Stimulated activated CD8-positive, alpha-beta memory T cell treated with anti-CD3 and anti-CD28 coated beads, Interleukin-7, amount 100 ng/mL, for 1 hour (primary cell): ENCODE measurements at places on chromosomes 1 and 21.
A peak's percentile ranks its signal among the peaks of the same experiment; 100 is the strongest.

DNA sequence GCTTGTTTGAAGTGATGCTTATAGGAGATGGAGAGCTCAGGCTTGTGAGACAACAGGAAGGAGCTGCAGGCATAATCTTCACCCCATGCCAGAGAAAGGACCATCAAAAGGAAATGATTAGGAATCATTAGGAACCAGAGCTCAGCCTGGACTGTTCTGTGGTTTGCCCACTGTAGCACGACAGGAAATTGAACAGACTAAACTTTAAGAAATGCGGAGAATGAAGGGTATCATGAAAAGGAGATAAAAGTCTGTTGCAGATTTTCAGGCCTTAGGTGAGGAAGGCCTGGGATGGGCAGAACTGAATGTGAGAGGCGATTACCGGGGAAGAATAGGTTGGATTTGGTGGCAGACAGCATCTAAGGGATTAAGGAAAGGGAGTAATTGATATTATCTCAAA is 292.0 kb upstream of the PLXNA2 start:
- no peak for DNase-seq

- no peak for DNase-seq
Observed at GRCh38 chr1:202578001-202578504, 132.2 kb downstream of the SYT2 start.

DNA sequence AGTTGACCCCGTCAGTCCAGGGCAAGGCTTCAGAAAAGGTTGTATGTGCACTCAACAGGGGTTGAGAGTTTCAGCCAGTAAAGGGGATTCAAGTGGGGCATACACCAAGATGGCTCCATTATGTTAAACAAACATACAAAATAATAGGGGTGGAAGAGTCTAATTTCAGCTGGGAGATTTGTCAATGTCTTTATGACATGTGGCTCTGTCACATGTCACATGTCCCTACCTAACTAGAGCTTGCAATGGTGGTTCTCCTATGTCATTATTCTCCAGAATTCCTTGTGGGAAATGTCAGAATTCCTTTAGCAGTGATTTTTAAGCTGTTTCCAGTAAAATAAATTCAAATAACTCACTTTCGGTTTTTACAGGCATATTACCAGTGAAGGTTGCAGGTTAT is 392.0 kb upstream of the ADGRL4 start:
- DNase-seq: no peak

GRCh38 chr1:189220750-189221149 is 1256.9 kb downstream of the BRINP3 start:
- DNase-seq: no peak

DNA sequence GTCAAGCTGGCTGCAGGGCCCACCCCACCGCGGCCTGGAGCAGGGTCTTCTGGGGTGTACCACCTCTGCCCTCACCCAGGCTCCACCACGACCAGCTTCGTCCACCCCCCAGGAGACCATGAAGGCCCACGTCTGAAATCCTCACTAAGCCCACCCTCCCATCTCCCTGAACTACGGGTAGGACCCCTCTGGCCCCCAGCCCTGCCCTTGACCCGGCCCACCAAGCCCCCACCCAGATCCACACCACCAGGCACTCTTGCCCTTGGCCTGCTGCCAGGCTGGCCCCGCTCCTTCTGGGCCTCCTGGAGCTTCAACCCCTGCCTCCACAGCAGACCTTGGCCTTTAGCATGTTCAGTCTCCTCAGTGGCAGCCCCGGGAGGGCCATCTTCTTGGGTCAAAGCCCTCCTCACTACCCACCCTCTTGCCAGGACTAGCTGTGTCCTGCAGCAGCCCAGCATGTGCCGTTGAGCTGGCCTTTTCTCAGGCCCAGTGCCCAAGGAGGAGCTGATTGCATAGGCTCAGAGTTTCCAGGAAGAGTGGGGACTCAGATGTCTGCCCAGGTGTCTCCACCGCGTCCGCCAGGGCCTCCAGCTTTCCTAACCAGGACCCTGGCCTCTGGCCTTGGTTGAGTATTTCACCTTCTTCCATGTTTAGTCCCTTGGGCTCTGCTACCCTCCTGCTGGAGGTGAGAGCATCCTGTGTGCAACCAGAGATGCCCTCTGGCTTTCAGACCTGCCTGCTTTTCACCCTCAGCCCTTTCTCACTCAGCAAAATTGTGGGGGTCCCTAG is 17.7 kb upstream of the SAMD11 start:
- DNase-seq: no peak

- no peak for DNase-seq
Observed at GRCh38 chr1:9853249-9853595, 29.5 kb upstream of the CLSTN1 start.

- no peak for DNase-seq
Observed at GRCh38 chr1:2212532-2213491, 15.3 kb upstream of the SKI start.

DNA sequence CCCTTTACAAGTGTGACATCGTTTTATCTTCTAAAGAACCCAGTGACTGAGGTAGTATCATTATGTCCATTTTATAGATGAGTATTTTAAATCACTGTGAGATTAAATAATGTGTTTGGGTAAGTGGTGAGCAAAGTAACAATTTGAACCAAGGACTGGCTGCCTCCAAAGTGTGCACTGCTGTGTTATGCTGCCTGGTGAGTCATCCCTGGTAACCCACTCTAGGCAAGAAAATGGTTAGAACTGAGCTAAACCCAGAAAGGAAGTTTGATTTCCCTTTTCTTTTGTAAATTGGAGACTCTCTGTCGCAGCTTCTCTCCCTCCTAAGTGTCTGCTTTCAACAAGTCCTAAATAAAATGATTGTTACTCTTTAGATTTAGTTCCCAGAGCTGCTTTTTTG is 342.8 kb upstream of the KAZN start:
- DNase-seq: no peak

- DNase-seq: no peak
Observed at GRCh38 chr1:45015683-45016082, 3.6 kb downstream of the UROD start.

- no peak for DNase-seq
Observed at GRCh38 chr1:205942631-205943159, 561 bp downstream of the SLC26A9 start.

DNA sequence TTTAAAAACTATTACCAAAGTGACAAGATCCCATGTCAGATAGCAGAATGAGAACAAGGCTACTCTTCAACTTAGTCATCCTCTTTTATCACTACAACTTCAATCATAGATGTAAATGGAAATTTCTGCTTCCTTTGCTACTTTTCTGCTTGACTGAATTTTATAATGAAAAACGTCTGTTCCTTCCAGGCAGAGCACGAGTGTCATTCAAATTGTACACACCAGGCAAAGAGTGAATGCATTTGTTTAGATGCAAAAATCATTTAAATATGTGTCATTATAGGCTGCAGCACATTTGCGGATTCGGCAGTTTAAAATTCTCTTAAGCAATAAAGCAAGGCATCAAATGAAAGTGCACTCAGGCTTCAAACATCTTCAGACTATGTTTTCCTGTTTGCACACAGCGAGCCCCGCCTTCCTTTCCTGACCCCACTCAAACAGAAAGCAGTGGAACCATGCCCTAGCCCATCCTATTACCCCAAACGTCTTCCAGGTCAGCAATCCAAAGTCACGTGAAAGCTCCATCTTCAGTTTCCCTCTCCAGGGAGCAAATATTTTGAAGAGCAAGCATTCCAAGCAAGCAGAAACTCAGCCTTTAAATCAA is 99.6 kb downstream of the APP start:
- no peak for DNase-seq

DNA sequence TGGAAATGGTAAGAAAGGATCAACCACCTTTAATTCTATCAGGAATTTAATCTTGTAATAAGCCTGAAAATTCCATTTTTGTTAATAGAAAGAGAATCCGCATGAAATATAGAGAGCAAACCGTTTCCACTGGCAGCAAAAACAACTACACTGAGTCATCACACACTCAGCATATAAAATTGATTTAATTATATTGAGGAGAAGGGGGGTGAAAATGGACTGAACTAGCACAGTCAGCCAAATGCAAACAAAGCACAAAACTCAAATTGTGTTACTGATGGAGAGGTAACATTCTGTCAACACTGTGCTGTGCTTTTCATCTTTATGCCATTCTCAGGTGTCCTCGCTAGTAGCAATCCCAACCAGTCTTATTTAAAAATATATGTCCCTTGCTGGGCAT is 1583.9 kb downstream of the MRPL39 start:
- no peak for DNase-seq

GRCh38 chr1:76868154-76868882 is 1.0 kb downstream of the ST6GALNAC5 start:
- no peak for DNase-seq

DNA sequence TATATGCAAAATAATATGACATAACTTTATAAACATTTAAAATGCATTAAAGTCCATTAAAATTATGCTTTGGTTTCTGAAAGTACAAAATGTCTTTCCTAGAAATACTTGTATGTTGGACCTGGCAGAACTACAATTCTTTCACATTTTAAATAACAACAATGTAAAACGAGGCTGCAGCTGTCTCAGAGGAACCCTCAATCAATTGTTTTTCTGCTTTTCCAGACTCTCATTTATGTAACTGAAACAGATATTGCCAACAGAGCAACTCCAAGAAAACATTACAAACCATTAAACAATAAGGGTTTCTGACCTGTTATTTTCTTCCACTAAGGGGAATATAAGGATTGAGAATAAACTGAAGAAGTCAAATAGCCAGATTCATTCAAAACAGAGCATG is 1193.4 kb downstream of the NCAM2 start:
- no peak for DNase-seq

DNA sequence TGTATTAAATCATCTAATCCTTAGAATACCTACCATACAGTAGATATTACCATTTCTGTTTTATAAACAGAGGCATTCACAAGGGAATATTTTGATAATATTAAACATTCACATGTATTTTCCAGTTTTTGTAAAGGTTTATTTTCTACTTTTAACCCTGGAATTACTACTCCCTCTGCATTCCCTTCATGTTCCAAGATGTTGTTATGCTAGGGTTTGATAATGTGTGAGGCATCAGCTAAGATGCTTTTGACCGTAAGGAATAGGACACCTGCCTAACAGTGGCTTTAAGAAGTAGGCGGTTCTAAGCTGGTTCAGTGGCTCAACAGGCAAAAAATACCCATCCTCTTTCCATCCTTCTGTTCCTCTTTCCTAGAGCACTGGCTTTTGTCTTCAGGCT is 131.9 kb upstream of the USP24 start:
- DNase-seq: no peak

GRCh38 chr1:17488995-17489767 is 49.7 kb upstream of the RCC2 start:
- DNase-seq: no peak

- no peak for DNase-seq
Observed at GRCh38 chr1:27600498-27601175, 3.3 kb downstream of the AHDC1 start.

DNA sequence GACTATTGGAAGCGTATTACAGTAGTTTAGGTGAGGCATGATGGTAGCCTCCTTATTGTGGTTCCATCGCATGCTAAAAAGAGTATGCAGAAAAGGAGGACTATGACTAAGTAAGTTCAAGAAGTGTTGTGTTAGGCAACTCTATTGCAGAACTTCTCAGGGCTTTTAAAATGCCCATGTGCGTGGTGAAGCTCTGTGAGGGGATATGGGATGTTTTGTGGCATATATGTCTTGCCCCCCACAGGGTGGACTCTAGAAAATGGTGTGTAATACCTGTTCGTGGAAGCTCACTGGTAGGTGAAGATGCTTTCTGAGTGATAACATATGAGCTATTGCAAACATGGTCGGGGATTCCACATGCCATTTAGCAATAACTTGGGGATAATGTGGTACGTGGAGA is 31.7 kb downstream of the MAN1A2 start:
- no peak for DNase-seq

- DNase-seq: no peak
Observed at GRCh38 chr1:152049291-152050083, 12.7 kb upstream of the S100A11 start.

GRCh38 chr1:67332653-67333529 is 25.2 kb downstream of the IL12RB2 start:
- DNase-seq: no peak

GRCh38 chr1:227417756-227418480 is 99.6 kb upstream of the CDC42BPA start:
- no peak for DNase-seq

DNA sequence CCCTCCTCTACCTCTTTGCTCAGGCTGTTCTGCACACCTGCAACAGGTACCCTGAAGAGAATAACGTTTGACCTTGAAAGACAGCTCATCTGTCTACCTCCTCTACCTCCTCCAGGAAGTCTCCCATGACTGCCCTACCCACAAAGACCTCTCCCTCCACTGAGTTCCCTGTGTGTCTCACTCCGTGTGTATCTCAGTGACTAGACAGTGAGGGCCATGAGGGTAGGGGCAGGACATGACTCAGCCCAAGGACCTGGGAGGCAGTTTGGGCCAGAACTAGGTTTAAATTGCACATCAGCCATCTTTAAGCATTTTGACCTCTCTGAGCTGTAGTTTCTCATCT is 32.0 kb upstream of the LRP8 start:
- no peak for DNase-seq

GRCh38 chr21:41111681-41112080 is 56.3 kb upstream of the BACE2 start:
- DNase-seq: no peak

GRCh38 chr1:161333166-161333565 is 19.0 kb downstream of the SDHC start:
- DNase-seq: no peak

- DNase-seq: peak; percentile 70
Observed at GRCh38 chr1:9289090-9289534, 3.6 kb upstream of the SPSB1 start.

DNA sequence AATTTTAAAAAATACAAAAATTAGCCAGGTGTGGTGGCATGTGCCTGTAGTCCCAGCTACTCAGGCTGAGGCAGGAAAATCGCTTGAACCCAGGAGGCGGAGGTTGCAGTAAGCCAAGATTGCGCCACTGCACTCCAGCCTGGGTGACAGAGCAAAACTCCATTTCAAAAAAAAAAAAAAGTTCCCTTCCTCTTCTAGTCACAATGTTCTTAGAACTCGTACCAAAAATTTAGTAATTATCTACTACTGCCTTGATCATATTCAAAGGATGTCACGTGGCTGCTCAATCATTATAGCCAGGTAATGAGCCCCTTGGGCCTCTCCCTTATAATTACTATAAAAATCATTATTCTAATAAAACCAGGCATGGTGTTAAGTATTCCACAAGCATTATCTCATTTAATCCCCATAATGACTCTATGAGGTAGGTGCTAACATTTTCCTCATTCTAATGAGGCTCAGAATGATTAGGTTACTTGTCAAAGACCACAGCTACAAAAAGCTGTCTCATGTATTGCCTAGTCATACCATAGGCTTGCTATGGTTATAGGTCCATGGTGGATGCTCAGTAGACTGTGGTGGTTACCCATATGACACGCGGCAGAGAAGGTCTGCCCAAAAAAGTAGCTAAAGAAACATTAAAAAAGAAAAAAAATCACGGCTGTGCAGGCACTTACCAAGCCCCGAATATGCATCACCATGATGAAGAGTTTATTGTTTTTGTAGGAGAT is 15.5 kb upstream of the PPP1R15B start:
- DNase-seq: no peak

GRCh38 chr1:206658264-206658980 is 23.1 kb downstream of the DYRK3 start:
- no peak for DNase-seq
